ENCODE measurements at places on chromosomes 7 and 10. TPM values are rescaled to one million over a fixed set of nuclear protein-coding genes. Genes with fewer than 3 reads are reported as not detected.

The SAP25 gene
- 52.0 TPM for total RNA-seq

- no peak for DNase-seq
These were observed 43.0 kb upstream of the NMT2 start for GRCh38 chr10:15211464-15211979.

- DNase-seq: no peak
These were observed 295.4 kb upstream of the FZD8 start for GRCh38 chr10:35937546-35937945.

GRCh38 chr7:91082852-91083495 is 181.3 kb upstream of the FZD1 start:
- DNase-seq: no peak

- no peak for DNase-seq
These were observed 84.2 kb upstream of the KCNMA1 start for GRCh38 chr10:77721815-77722214.

Data from CD4-positive, alpha-beta T cell (primary cell).